Spinal cord (tissue), 10 donors: ENCODE measurements at places on chromosomes 4 and X.

GRCh38 chrX:110338935-110339334 lies 19.7 kb upstream of the RTL9 start:
- DNase-seq: no peak

- no peak for DNase-seq
Observed at GRCh38 chrX:133285341-133285740, 67.2 kb upstream of the TFDP3 start.

- no peak for DNase-seq
Observed at GRCh38 chrX:19791562-19791961, 95.8 kb downstream of the SH3KBP1 start.

GRCh38 chr4:7128234-7128633 lies 60.4 kb upstream of the GRPEL1 start:
- no peak for DNase-seq

- no peak for DNase-seq
Observed at GRCh38 chr4:68654946-68655721, 15.3 kb downstream of the UGT2B15 start.
